ENCODE measurements at places on chromosomes 2 and 18.
A peak's percentile ranks its signal among the peaks of the same experiment; 100 is the strongest.

DNA sequence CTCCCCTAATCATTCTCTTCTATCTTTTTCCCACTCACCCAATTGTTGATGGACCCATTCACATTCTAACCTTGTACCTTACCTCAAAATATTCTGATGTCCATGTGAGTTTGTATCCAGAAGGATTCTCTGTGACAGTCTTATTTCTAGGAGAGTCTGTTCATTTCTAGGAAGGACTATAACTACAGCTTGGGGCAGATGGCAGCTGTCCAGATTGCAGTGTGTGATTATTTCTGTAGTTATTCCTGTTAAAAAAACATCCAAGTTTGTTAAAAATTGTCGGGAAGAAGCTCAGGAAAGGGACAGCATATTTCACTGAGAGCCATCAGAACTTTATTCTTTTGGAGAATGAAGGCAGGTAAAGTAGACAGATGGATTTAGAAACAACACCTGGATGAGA is 142.6 kb downstream of the RAPGEF4 start:
- no peak for DNase-seq

GRCh38 chr2:84894758-84895520 is 10.5 kb upstream of the TMSB10 start:
- no peak for DNase-seq

GRCh38 chr18:961644-962355 is 57.1 kb downstream of the ADCYAP1 start:
- DNase-seq = peak; percentile 21

GRCh38 chr2:195021711-195022507 is 635.1 kb upstream of the SLC39A10 start:
- DNase-seq = no peak

GRCh38 chr2:232681527-232681926 is 15.6 kb upstream of the GIGYF2 start:
- DNase-seq = no peak

DNA sequence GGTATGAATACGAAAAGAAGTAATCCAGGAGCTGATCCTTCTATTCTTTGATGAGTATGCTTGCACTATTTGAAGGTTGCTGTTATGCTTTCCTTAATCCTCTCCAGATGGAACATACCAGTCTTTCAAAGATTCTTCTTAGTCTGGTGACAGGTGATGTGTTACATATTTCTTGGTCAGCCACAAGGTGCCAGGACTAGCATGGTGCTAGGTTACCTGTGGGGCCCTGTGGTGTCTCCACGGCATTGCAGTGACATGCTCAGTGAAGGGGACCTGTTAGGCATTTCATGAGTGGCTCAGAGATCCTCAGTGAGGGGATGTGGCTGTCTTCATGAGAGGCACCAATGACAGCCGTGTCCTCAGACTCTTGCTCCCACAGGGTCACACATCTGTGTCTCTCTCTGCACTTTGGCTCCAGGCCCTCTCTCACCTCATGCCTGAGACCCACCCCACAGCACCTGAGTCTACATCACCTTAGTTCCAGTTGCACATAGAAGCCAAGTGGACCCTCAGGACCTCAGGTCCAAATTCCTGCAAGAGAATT is 13.1 kb upstream of the RAB31 start:
- DNase-seq = no peak

DNA sequence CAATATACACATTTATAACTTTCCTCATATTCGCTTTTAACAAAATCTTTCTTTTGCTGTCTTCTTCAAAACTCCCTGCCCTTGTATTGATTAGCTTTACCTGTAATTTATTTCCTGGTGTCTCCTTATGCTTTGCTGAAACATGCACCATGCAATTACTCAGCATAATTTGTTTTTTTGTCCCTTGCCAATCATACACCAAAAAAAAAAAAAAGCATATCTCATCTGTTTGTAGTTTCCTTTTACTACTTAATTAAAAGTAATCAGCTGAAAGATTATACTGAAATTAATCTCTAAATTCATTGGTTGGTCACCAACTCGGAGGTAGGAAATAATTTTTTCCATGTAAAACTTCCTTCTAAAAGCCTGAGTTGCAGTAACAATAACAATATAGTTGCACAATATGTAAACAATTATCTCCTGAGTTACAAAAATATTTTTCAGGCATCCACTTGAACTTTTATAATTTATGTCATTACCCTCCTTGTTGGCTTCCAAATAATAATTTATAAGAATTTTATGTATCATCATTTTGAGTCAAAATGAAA is 53.0 kb upstream of the ROCK1 start:
- no peak for DNase-seq

- no peak for DNase-seq
Measured at GRCh38 chr18:34648269-34648985, 61.7 kb upstream of the DTNA start.

DNA sequence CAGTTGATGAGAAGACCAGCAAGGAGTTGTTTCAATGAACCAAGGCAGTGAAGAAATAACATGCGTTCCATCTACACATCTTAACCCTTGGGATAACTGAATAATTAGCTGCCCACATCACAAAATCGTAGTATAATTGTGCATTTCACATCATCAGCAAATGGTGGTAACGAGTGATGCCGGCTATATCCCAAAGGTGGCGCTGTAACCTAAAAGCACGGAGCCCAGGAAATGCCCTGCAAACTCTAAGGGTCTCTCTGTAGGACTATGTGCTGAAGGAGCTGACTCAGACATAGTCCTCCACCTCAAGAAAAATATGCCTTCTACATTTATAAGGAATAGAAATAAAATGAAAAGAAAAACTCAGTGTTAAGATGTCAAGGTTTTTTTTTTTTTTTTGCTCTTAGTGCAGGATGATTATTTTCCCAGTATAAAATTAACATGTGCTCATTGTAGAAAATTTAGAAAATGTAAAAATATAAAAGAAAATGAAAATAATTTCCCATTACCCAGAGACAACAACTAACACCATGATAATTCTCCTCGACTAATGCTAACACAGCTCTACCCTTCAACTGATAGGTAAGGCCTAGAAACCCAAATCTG is 23.1 kb upstream of the DSG3 start:
- no peak for DNase-seq

DNA sequence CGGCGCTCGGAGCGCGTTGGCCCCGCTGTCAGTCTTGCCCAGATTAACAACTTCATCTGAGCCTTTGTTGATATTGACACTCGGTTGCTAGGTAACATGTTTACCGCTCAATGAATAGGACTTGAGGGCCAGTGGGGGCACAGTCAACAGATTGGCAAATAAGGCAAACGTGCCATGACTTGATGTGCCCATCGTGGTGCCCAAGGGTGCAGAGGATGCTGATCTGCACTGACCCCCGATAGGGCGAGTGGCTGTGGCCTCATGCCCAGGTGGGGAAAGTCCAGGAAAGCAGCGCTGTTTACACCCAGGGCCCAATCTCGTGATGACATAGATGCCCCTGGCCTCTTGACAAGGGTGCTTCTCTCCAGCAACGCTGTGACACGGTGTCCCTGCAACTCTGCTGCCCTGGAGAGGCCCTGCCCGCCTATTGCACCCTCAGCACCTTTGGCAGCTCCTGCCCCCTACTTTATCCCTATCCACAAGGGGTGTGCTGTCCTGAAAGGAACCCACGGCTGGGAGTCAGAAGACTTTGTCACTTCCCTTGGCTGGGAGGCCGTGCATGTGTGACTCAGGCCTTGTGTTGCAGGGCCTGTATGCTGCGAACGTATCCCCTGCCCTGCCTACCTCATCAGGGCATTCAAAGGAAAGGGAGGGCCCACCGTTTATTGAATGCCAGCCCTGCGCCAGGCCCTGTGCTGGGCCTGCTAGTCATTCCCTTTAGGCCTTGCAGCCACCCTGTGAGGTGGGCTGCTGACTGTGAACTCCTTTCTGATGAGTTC is 158.0 kb downstream of the INHBB start:
- DNase-seq = no peak

DNA sequence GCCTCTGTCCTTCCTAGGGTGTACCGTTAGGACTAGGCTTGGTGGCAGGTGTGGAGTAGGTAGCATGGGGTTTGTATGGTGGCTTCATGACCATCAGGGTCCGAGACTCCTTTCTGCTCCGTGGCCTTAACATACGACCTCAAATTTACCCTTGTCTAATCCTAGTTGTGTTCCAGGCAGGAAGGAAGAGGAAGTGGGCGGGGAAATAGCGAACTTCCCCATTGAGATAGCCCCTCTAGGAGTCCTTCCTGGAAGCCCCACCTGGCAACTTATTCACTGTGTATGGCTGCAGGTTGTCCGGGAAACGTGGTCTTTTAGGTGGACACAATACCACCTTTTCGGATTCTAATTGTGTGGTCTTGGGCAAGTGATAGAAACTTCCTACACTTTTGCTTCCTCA is 9.3 kb downstream of the CD8A start:
- DNase-seq = no peak

- DNase-seq = no peak
Measured at GRCh38 chr2:14944562-14945346, 312.2 kb downstream of the LRATD1 start.

- DNase-seq = no peak
Measured at GRCh38 chr2:20534913-20535801, 88.3 kb downstream of the RHOB start.

GRCh38 chr2:98882971-98883779 is 52.9 kb downstream of the CRACDL start:
- DNase-seq = no peak

GRCh38 chr2:52311862-52312261 is 1279.9 kb upstream of the NRXN1 start:
- DNase-seq = no peak
